ENCODE measurements at places on chromosomes 2 and 18.

GRCh38 chr18:63132819-63133200 is 186.8 kb downstream of the BCL2 start:
- DNase-seq = no peak

DNA sequence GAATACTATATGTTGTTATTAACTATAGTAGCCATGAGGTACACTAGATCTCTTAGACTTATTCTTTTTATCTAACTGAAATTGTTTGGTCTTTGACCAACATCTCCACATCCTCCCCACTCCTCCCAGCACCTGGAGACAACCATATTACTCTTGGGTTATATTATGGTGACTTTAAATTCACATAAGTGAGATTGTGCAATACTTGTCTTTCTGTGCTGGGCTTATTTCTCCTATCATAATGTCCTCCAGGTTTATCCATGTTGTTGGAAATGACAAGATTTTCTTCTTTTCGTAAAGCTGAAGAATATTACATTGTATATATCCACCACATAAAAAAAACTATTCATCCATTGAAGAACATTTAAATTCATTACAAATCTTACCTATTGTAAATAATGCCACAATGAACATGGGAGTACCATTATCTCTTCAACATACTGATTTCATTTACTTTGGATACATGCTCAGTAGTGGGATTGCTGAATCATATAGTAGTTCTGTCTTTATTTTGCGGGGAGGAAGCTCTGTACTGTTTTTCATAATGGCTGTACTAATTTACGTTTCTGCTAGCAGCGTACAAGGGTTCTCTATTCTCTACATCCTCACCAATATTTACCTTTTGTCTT is 159.2 kb upstream of the SCN7A start:
- peak; percentile 8 for DNase-seq

GRCh38 chr2:143146815-143147530 is 17.8 kb downstream of the ARHGAP15 start:
- DNase-seq = no peak

DNA sequence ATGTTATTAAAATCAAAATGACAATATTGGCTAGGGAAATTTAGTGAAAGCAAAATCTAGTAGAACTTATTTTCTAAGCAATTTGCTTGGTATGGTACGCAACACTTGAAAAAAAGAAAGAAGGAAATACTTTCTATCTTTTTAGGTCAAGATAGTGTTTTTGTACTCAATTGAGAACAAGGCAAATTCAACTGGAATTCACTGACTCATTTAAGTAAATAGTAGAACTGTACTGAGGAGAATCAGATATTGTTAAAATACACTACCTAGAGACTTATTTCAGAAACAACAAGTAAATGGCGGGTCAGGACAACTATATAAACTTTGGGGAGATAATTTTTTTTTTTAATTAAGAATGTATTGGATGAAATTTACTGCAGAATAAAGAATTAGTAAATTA is 18.9 kb downstream of the ZRANB3 start:
- DNase-seq = no peak

- no peak for DNase-seq
These were observed 416.6 kb upstream of the ACVR2A start for GRCh38 chr2:147428120-147428747.
